ENCODE measurements at places on chromosomes 4 and X.

DNA sequence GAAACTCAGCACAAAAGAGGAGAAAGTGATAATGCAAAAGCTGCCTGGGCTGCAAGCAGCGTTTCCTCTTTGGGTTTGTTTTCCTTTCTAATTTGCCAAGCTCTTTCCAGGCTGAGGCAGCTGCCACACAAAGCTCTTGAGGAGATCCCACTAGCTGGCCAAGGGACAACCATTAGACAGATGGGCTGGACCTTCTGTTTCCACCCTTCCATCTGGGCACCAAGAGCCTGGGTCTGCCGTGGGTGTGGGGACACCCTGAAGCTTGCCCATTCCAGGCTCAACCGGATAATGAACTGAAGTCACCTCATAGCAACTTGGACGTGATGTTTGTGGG is 194.6 kb upstream of the C1QTNF7 start:
- DNase-seq: peak; percentile 62

GRCh38 chrX:43644124-43644701 is 11.9 kb upstream of the MAOA start:
- peak; percentile 90 for DNase-seq

GRCh38 chr4:101944649-101945048 is 154.1 kb downstream of the BANK1 start:
- no peak for DNase-seq

GRCh38 chrX:129641941-129642340 is 12.8 kb downstream of the APLN start:
- no peak for DNase-seq

DNA sequence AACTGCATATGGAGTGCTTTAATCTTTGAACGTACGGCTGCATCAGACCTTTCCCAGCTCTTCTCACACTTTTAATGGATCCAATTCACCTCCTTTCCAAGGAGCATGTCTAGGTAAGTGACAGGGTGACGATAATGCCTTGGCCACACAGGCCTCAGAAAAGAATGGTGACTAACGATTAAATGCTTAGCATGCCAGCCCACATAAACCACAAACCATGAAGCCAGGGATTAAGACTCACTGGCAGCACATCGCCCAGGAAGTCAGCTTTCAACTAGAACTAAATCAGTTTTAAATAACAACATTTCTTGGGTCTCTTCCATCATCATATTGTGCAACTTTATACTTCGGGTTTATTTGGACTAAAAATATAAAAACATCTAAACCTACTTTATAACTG is 28.7 kb downstream of the INPP4B start:
- DNase-seq: peak; percentile 59

GRCh38 chr4:107065201-107065600 is 29.1 kb upstream of the DKK2 start:
- peak; percentile 81 for DNase-seq

DNA sequence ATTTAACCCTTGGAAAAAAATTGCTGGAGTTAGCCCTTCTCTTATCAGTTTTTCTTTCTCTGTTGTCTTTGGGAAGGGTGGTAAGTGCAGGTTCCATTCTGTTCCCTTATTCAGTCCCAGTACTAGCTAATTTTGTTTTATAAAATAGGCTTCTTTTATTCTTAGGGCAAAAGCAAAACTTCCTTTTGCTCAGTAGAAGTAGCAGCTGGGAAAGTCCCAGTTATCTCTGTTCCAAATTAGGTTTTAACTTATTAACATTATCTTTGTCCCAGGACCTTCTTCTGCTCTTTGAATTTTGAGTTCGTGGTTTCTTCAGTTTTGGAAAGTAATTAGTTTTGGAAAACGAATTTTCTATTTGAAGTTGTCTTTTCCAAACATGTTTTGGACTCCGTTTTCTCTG is 61.1 kb downstream of the BANK1 start:
- no peak for DNase-seq

DNA sequence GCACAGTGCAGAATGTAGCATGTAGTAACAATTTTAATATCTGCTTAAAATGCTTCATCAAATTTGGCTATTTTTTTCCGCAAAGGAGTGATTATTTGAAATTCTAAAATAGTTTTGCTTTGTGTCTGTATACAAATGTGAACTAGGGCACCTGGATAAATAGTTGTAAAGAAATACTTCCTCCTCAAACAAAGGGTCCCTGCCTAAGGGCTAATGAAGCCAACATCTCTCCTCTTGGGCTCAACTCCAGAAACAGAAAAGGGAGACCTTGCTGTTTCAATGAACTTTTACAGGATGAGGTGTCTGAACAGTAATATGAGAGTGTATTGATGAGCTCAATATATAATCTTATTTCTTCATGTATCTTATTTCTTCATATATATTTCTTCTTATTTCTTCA is 30.8 kb upstream of the SCOC start:
- no peak for DNase-seq

DNA sequence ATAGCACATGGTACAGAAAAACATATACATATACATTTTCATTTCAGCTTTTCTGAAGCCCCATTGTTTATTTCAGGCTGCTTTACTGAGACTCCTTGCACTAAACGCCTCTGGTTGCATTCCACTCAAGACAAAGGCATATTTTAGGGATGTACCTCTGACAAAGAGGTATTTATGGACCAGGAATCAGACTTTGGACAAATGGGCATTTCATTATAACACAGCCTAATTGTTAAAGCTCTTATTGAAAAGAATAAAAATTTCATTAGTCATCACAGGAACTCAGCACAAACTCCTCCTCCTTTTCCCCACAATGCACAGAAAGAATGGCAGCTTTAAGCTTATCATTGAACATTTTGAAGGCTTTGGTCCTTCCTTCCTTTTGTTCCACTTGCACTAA is 62.9 kb upstream of the UGT8 start:
- no peak for DNase-seq

GRCh38 chr4:1155314-1155713 is 17.1 kb downstream of the SPON2 start:
- no peak for DNase-seq

DNA sequence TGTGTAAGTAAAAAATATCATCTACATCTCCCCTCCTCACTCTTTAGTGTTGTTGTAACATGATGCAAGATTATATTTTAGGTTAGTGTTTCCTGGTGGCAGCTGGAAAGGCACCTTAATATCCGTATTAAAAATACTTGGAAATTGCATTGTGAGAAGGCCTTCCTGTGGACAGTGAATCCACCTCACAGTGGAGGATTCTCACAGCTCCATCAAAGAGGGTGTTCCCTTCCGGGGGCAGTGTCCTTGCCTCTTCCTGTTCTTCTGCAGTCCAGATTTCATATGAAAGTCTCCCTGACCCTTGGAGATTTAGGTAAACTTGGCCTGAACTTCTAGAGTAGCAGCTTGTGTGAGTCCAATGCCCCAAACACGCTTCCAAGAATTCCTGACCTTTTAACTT is 29.9 kb upstream of the GAB1 start:
- no peak for DNase-seq

GRCh38 chrX:154443479-154443910 is 446 bp upstream of the FAM50A start:
- DNase-seq: no peak

GRCh38 chrX:105725228-105725627 is 97.1 kb upstream of the NRK start:
- no peak for DNase-seq

GRCh38 chr4:67452100-67452845 is 93.0 kb downstream of the CENPC start:
- DNase-seq: peak; percentile 94

GRCh38 chrX:17192106-17192505 is 182.9 kb upstream of the NHS start:
- no peak for DNase-seq

- DNase-seq: peak; percentile 42
Measured at GRCh38 chr4:77073106-77073809, 2.5 kb downstream of the CCNI start.

DNA sequence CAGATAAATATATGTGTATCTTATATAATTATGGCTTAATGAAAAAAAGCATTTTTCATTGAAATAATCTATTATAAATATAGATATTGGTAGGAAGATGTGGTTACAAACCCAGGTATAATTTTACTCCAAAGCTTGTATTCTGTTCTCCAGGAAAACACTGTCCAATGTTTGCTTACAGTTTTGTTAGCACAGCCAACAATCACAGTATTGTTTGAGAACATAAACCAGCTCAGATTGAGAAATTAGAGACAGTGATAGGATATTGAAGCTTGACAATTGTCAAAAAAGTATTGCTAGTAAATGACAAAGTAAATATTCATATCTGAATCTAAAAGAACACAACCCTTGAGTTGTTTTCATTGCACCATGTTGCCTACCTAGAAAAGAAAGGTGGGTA is 228.8 kb downstream of the ADGRL3 start:
- DNase-seq: no peak

GRCh38 chr4:85420831-85421230 is 54.1 kb upstream of the ARHGAP24 start:
- DNase-seq: no peak

DNA sequence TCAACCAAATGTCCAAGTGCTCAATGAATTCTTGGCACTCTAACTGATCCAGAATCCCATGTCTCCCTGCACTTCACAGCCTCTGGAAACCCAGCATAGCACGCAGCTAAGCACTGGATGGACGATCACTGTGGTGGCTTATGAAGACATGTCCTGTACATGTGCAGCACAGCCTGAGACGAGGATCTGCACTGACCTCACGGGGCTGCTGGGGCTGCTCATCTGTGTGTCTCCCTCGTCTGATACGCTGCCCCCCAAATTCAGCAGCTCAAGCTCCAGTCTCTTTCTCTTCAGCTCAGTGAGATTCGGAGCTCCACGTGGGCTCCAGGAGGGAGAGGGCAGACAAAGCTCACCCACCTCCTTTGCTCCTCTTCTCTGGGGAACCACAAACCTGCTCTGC is 126.9 kb downstream of the CPZ start:
- no peak for DNase-seq

DNA sequence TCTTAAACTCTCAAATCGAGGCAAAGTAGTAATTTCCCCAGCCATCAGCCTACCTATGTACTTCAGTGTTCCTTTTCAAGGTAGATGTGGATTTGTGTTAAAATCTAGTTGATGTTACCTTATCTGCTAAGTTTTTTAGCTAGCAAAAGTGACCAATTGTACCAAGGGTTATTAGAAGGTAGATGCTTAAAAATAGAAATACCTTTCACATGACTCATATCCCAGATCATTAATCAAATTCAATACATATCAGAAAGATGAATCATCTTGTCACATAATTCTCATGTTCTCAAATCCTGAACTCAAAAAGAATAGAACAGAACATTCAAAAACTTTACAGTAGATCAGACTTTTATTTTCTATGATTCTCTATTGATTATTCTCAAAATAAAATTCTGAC is 3.5 kb downstream of the ENAM start:
- DNase-seq: no peak

GRCh38 chrX:28966331-28966730 is 379.1 kb downstream of the IL1RAPL1 start:
- DNase-seq: no peak

DNA sequence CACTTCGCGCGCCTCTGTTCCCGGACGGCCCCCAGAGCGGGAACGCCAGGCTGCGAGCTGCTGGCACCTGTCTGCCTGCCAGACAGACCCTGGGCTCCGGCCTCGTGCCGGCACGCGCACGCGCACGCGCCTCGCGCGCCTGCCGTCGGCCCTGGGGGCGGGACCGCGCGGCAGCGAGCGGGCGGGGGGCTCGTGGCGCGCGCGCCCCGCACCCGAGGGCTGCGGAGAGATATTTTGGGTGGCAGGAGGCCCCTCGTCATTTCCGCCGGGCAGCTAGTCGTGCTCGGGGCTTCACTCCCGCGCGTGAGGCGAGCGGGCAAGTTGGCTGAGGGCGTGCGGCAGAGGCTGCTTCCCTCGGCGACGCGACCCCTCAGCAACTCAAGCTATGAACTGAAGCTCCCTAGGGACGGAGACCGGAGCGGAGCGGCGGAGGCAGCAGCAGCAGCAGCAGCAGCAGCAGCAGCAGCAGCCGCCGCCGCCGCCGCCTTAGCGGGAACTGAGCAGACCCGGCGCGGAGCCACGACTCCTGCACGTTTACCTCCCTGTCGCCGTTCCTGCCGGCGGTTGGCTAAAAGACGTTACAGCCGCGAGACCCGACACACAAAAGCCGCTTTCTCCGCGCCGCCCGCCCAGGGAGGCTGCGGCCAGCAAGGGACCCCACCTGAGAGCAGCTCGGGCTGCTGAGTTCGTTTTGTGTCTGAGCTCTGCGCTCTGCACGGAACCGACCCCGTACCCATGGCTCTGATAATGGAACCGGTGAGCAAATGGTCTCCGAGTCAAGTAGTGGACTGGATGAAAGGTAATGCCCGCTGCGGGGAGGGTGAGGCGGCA is at the start of gene CNKSR2:
Gene CNKSR2, plus strand, starts transcription at position 256 of the 831 bp plus-strand sequence. Its CDS starts 480 bp downstream, at position 736.
- peak; percentile 7 for DNase-seq

DNA sequence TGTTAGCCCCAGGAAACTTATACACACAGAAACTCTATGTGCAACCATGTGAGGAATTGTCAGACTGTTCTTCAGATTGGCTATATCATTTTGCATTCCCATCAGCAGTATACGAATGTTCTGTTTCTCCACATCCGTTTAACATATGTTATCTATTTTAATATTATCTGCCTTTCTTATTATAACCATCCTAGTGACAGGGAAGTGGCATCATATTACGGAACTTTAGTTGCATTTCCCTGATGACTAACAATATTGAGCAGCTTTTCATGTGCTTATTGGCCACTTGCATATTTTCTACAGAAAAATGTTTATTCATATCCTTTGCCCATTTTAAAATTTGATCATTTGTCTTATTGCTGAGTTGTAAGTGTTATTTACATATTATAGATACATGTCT is 36.5 kb upstream of the IL15 start:
- DNase-seq: peak; percentile 11

- no peak for DNase-seq
Measured at GRCh38 chr4:100823993-100824323, 306.1 kb upstream of the EMCN start.

- no peak for DNase-seq
Measured at GRCh38 chr4:153407906-153408305, 58.3 kb upstream of the TMEM131L start.

- no peak for DNase-seq
Measured at GRCh38 chr4:24210332-24210902, 320.6 kb upstream of the PPARGC1A start.

DNA sequence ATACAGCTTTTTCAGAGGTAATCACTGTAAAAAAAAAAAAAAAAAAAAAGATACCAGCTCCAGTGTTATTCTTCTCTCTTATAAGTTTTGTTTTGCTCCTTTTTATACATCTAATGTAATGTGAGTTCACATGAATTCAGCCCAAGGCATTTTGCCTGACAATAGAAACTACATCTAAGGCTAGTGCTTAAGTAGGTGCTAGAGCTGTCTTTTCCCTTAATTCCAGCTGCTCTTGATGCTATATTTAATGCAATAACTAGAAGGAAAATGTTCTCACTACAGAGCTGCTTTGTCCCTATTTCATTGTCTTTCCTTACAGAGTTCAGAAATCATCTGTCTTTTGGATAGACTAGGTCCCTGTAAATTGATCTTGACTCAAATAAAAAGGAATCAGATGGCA is 150.1 kb downstream of the NAA11 start:
- DNase-seq: no peak

Measured in inflammatory macrophage treated with lipopolysaccharide for 4 hours (primary cell).